Stromal cell of bone marrow (primary cell): ENCODE measurements at places on chromosomes 12 and 14.

GRCh38 chr14:28867571-28867970 lies 101.0 kb downstream of the FOXG1 start:
- no peak for DNase-seq

DNA sequence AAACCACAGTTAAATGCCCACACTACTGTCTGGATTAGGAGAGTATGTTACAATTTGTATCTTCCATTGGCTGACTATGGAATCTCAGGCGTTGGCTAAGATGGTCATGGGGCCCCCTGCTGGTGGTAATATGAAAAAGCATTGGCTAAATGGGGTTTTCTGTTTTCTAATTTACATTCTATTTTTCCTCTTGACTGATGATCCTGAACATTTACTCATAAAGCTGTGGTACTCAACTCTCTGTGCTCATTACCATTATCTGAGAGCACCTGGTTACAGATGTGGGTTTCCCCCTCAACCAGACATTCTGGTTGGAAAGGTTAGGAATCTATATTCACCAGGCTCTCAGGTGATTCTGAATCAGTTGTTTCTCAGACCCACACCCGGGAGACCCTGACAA lies 64.8 kb downstream of the WSCD2 start:
- peak; percentile 3 for DNase-seq

- DNase-seq, result no peak
Observed at GRCh38 chr12:33322519-33322918, 117.1 kb downstream of the SYT10 start.

DNA sequence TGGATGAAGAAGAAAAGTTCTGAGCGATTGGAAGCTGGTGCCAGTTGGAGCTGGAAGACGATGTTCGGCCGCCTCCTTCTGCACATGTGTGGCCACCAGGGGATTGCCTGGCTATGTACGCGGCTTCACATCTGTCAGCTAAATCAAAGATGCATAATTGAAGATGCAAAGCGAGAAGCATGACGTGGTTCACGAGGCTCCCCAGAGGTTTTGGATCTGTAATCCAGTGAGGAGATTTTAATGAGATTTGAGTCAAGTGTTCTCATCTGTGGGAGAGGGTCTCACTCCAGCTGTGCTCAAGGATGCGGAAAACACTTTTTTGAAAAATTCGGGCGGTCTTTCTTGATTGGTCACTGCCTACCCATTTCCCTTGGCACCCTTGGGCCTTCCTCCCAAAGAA lies 94.6 kb downstream of the PAX9 start:
- DNase-seq, result no peak

GRCh38 chr12:17344649-17345048 lies 738.7 kb upstream of the LMO3 start:
- DNase-seq, result no peak

GRCh38 chr12:2773199-2773875 lies 21.4 kb upstream of the FKBP4 start:
- DNase-seq, result no peak

DNA sequence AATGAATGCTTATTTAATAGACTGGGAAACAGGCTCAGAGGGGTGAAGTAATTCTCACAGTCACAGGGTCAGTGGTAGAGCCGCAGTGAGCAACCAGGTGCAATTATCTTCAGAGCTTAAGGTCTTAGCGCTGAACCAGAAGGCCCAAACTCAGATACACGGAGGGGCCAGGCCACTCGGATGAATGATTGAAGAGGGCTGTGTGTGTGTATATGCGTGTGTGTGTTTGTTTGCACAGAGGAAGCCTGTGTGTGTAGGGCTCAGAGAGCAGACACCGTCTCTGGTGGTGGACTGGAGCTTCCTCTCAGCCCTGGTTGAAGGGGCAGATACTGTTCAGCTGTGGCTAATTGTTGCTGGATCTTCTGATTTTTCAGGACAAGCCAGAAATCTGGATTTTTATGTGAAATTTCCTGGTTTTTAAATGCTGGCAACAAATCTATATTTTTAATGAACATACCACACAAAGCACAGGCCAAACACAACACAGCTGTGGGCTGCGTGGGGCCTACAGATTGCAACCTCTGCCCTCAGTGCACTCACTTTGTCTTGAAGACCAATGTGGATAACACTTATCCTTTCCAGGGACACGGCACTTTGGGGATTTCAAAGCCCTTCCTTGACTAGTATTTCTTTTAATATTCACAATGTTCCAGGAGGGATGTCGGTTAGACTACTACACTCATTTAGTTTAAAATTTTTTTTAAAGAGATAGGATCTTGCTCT lies 94.5 kb upstream of the NRXN3 start:
- DNase-seq, result no peak

GRCh38 chr14:22319526-22320361 lies 269.3 kb downstream of the DAD1 start:
- no peak for DNase-seq

GRCh38 chr14:99454246-99454645 lies 26.4 kb downstream of the SETD3 start:
- no peak for DNase-seq

- no peak for DNase-seq
Observed at GRCh38 chr12:123435636-123436016, 858 bp downstream of the RILPL2 start.

- no peak for DNase-seq
Observed at GRCh38 chr12:130806574-130806973, 32.5 kb downstream of the STX2 start.

DNA sequence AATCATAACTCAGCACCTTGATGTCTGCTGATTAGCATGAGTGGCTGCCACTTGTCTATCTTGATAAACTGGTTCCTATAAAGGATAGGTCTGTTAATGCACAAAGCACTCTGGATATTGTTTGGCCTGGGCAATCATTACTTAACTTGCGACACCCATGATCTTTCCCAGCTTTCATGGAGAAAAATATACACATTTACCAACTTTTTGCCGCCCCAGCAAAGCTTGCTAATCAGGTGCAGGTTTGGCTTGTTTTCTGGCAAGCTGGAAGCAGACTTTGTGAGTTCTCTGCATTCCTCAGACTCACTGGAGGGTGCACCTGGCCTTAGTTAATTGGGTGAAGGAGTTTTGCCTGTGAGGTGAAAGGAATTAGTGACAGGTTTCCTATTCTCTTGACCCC lies 1126.4 kb upstream of the FLRT2 start:
- no peak for DNase-seq

DNA sequence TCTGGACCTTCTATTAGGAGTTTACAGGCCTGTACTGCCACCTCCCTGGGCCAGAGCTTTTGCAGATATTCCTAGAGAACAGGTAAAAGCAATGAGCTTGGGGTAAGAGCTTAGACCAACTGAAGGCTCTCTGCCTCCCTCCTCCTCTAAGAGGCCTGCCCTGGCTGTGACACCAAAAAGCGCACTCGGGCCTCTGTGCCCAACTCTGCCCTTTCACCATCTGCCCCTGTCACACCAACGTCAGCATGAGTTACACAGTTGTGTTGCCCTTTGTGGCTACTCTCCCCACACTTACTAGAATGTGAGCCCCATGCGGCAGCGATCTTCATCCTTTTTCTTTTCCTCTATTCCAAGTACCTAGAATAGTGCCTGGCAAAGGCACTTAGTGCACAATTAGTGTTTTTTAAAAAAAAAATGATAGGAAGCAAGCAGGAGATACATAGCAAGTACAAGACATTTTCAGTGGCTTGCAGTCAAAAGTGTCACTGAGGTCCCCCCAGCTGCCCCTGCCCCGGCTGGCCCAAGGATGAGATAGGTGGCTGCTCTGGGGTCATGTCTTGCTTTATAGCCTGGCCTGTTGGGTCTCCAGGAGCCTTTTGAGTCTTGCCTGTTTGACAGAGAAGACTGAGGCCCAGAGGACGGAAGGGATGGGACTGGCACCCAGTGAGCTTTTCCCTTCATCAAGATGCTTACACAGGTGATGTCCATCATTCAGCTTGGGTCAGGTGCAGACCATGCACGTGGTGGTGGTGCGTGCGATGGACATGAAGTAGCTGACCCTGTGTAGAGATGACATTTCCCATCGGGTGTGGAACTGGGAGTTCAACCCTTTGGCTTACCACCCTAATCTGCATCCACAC lies 12.5 kb downstream of the CKB start:
- no peak for DNase-seq

DNA sequence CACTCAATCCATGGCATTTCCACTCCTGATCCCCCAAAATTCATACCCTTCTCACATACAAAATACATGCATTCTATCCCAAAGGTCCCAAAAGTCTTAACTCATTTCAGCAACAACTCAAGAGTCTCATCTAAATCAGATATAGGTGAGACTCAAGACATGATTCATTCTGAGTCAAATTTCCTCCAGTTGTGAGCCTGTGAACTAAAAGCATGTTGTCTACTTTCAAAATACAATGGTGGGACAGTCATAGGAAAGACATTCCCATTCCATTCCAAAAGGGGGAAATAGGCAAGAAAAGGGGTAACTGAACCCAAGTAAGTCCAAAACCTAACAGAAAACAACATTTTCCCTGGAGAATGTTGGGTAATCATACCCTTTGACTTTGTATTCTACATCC lies 103.3 kb downstream of the C12orf75 start:
- no peak for DNase-seq

DNA sequence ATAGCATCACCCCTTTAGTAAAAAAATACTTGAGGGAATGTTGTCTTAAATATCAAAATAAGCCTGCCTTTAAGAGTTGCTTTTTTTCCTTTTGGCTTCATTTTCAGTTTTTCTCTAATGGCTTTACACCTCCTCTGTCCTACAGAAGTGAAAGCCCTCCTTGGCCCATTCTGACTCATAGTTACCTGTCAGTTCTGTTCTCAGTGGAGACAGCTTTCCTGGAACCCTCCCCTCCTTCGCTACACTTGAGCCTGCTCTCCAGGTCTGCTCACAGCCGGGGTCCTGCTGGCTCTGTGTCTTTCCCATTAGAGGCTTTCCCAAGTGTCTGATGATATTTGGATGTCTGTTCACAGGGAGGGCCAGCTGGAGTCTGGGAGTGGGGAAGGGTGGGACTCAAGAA lies 84.0 kb downstream of the PELI2 start:
- DNase-seq, result no peak

DNA sequence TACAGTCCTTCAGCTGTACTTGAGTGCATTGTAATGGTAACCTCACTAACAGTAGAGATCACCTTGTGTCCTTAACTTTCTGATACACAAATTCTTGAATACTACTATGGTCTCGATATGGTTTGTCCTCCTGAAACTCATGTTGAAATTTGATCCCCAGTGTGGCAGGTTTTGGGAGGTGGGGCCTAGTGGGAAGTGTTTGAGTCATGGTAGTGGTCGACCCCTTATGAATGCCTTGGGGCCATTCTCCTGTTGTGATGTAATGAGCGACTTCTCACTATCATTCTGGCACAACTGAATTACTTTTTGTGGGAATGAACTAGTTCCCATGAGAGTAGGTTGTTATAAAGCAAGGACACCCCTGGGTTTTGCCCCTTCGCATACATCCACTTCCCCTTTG lies 52.3 kb downstream of the IPO8 start:
- DNase-seq, result peak; percentile 1

DNA sequence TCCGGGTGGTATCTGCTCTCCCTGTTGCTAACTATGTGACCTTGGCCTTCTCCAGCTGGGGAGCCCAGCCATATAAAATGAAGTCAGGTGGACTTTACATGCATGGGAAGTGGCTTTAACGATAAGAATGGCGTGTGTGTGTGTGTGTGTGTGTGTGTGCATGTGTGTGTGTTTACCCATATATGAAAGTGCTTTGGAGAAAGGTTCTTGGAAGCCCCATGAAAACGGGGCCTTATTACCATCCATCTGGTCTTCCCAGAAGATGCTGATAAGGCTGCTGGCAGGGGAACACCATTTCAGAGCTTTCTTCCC lies 94.8 kb downstream of the LRRC74A start:
- DNase-seq, result no peak

DNA sequence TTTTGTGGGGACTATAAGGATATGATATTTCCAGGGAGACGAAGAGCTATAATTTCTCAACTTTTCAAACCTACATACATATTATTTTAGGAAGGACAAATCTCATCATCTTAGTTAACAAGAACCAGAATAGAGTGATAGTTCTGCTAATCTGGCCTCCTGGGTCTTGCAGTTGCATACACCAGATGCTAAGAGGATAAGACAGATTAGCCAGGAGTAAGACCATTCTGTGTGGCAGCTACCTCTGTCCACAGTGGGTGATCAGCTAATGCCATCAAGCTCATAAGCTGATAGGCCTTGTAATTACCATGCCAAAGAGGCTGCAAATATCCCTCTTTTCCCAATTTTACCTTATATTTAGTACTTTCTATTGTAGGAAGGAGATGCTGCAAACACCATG lies 776.8 kb downstream of the NRXN3 start:
- no peak for DNase-seq

DNA sequence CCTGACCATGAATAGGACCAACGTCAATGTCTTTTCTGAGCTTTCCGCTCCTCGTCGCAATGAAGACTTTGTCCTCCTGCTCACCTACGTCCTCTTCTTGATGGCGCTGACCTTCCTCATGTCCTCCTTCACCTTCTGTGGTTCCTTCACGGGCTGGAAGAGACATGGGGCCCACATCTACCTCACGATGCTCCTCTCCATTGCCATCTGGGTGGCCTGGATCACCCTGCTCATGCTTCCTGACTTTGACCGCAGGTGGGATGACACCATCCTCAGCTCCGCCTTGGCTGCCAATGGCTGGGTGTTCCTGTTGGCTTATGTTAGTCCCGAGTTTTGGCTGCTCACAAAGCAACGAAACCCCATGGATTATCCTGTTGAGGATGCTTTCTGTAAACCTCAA lies 17.3 kb downstream of the GPRC5A start:
- no peak for DNase-seq

GRCh38 chr12:11130999-11131398 lies 3.4 kb downstream of the TAS2R30 start:
- DNase-seq, result no peak

GRCh38 chr12:131620520-131620919 lies 90.4 kb upstream of the SFSWAP start:
- no peak for DNase-seq

DNA sequence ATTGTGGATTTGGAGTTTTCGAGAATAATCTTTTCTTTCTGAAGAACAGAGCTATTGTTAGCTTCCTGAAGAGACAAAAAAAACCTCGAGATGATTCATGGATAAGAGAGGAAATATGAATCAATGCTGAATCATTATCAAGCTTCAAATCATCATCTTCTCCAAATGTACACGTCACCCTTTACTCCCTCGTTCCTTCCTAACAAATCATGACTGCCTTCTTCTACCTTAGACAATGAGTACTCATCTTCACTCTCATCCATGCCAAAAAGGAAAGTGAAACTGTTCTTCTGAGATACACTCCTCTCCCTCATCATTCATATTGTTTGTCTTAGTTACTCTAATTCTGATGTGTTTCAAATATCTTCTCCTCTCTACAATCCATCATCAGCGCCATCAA lies 1115.8 kb upstream of the ATXN7L3B start:
- DNase-seq, result peak; percentile 4
